ENCODE measurements at places on chromosomes 13 and 19. TPM values are rescaled to one million over a fixed set of nuclear protein-coding genes. Genes with fewer than 3 reads are reported as not detected.

DNA sequence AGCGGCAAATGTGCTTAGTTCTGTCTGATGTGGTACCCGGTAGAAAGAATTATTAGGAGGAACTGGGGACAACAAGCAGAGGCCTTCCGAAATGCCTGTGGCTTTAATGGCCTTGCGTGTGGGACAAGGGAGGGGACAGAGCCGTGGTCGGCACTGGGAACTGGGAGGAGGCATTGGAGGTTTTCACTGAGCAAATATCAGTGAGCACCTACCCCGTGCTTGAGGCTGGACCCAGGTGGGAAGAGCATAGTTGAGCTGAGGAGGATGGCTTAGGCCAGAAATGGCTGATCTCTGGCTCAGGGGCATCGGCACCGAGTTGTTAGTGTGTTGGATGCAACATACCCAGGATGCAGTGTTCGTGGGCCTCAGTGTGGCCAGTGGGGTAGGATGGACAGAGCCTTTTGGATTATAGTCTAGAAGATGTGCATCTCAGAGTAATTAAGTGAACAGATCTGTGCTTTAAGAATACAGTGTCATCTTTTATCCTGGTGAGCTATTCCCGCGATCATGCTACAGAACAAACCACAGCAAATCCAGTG, 201.3 kb downstream of the TEX29 start:
- H3K4me3 ChIP-seq: no peak overlapping the region
- H3K36me3 ChIP-seq: no peaks in the 10 kb centered on the region
- H3K27me3 ChIP-seq: no peaks in the 10 kb centered on the region
- DNase-seq: no peak
- no peaks in the 10 kb centered on the region for H3K4me1 ChIP-seq

GRCh38 chr19:1429750-1430149, 8.4 kb upstream of the RPS15 start:
- no peaks in the 10 kb centered on the region for H3K27me3 ChIP-seq
- H3K4me3 ChIP-seq: no peak overlapping the region
- H3K27ac ChIP-seq: peak overlapping the region; percentile 57
- DNase-seq: no peak

- no peaks in the 10 kb centered on the region for H3K36me3 ChIP-seq
- H3K4me3 ChIP-seq: no peak overlapping the region
- DNase-seq: no peak
- no peak overlapping the region for H3K27ac ChIP-seq
- H3K4me1 ChIP-seq: peaks cover 10% of the 10 kb centered on the region
- H3K27me3 ChIP-seq: peaks cover 2% of the 10 kb centered on the region
Observed at GRCh38 chr13:25738342-25739196, 313.2 kb downstream of the SHISA2 start.

ZNF583 gene
- total RNA-seq: 5.8 TPM

- H3K36me3 ChIP-seq: no peaks in the 10 kb centered on the region
- DNase-seq: no peak
- no peak overlapping the region for H3K4me3 ChIP-seq
- H3K27ac ChIP-seq: peak overlapping the region; percentile 19
- H3K27me3 ChIP-seq: no peaks in the 10 kb centered on the region
Observed at GRCh38 chr19:38281811-38282566, 17.6 kb downstream of the SPINT2 start.

DNA sequence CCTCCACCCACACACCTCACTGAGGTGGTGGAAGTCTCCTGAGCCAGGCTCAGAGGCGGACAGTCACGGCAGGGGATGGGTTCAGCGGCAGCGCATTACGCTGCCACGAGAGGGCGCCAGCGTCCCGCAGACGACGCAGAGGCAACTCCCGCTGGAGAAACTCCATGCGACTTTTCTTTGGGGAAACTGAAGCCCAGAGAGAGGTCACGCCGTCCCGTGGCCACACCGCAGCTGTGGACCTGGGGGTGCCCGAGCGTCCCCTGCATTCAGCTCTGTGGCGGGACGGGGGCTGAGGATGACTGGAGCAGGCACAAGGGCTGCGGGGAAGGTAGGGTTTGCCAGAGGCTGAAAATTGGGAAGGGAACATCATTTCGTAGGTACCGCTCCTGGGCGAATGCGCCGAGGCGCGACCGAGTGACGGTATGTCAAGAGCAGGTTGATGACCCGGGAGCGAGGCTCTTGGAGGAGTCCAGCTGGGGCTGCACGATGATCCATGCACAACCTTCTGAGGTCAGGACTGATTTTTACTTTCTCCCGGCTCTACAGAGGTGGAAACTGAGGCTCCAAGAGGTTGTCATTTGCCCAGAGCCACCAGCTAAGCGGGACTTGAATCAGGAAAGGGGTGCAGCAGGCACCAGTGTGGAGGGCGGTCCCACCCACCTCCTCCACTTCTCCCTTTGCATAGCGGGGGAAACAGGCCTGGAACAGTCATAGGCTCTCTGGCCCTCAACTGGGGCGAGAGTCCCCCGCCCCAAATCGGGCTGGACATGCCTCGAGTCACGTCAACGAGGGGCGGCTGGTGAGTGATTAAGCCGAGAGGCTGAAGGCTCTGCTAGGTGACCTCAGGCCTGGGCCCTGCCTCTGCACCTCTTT, 690 bp upstream of the ARRDC2 start:
- peak overlapping the region; percentile 84 for H3K27ac ChIP-seq
- peak overlapping the region; percentile 74 for H3K4me3 ChIP-seq
- peaks cover 46% of the 10 kb centered on the region for H3K4me1 ChIP-seq
- H3K36me3 ChIP-seq: peaks cover 41% of the 10 kb centered on the region
- peak; percentile 79 for DNase-seq
- no peaks in the 10 kb centered on the region for H3K27me3 ChIP-seq

DNA sequence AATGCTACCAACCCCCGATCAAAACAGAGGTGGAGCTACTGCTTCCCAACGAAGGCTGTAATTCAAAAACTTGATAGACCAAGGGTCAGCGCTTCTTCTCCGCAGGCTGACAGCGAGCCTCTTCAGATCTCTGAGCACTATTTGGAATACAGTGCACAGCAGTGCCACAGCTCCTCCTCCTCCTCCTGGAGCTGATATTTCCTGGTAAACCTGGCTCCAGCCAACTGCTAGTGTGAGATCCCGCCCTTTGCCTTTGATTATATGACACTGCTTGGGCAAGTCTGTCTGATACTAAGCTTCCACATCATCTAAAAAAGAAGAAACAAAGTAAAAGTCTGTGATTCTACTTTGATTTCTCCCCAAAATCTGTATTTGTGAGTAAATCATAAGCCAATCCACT, 710.5 kb downstream of the DACH1 start:
- DNase-seq: no peak
- no peaks in the 10 kb centered on the region for H3K4me1 ChIP-seq
- no peak overlapping the region for H3K4me3 ChIP-seq
- H3K27ac ChIP-seq: no peak overlapping the region
- no peaks in the 10 kb centered on the region for H3K36me3 ChIP-seq

GRCh38 chr19:5018224-5019015, 49.5 kb downstream of the KDM4B start:
- peaks cover 8% of the 10 kb centered on the region for H3K4me1 ChIP-seq
- H3K27ac ChIP-seq: peak overlapping the region; percentile 31
- H3K4me3 ChIP-seq: no peak overlapping the region
- H3K36me3 ChIP-seq: peaks cover 3% of the 10 kb centered on the region
- DNase-seq: no peak

DNA sequence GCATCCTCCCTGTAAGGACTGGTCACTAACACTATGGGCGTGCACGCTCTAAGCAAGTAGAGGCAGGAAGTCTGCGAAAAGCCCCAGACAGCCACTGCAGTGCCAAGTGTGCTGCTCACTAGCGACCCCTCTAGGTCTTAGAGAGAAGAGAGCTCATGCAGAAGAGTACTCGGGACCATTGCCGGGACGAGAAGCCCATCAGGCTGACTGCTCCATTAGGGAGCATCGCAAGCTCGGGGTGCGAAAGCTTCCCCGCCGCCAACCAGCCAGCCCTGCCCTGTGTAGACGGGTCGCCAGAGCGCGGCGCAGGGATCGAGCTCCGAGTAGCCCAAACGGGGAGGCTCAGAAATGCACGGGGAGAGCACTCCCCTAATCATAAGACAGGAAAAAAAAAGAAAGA, 16.6 kb downstream of the POU4F1 start:
- no peak overlapping the region for H3K4me3 ChIP-seq
- peaks cover 3% of the 10 kb centered on the region for H3K4me1 ChIP-seq
- no peaks in the 10 kb centered on the region for H3K36me3 ChIP-seq
- DNase-seq: no peak
- no peak overlapping the region for H3K27ac ChIP-seq
- H3K27me3 ChIP-seq: peaks cover 66% of the 10 kb centered on the region

N4BP2L1 gene
- total RNA-seq: 30.4 TPM

DNA sequence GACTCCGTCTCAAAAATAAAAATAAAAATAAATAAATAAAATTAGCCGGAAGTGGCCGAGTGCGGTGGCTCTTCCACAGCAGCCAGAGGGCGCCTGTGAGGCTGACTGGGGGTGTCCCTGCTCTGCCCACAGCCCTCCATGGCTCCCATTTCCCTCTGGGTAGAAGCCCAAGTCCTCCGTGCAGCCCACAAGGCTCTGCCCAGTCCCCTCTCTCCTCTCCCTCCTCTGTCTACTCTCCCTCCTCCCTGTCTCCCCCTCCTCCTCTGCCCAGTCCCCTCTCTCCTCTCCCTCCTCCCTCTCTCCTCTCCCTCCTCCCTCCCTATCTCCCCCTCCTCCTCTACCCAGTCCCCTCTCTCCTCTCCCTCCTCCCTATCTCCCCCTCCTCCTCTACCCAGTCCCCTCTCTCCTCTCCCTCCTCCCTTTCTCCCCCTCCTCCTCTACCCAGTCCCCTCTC, 20.4 kb downstream of the MISP start:
- H3K4me1 ChIP-seq: peaks cover 2% of the 10 kb centered on the region
- H3K4me3 ChIP-seq: no peak overlapping the region
- peaks cover 2% of the 10 kb centered on the region for H3K27me3 ChIP-seq
- no peak overlapping the region for H3K27ac ChIP-seq
- no peaks in the 10 kb centered on the region for H3K36me3 ChIP-seq
- peak; percentile 23 for DNase-seq

DNA sequence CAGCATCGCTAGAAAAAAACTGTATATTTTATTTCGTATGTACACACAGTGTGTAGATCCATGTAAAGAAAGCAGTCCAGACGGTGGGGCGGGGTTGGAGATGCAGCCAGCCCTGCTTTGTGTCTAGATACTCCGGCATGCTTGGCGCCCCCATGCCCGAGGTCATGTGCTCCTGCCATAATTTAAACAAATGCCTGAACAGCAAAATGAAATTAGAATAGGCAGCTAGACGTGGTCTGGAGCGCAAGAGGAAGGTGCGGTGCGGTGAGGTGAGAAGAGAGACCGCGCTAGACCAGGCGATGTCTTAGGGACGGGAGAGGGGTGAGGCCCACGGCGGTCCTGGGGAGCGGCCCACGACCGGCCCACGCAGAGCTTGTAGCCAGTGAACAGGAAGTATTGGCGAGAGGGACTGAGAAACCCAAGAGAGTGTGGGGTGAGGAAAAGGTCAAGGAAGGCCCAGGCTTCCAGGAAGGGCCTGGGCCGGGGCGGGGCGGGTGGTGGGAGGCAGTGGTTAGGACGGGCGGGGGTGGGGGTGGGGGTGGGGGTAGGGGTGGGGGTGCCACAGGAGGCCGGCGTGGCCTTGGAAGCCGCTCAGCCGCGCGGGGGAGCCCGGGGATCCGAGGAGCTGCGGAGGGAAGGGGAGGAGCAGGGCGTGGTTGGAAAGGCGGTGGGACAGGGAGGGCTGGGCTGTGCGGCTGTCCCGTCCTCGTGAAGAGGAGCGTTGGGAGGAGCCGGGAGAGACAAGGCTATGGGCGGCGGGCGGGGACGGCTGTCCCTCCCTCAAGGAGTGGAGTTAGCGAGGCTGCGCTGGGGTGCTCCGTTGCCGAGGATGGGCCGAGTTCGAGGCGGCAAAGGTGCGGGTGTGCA, 254.7 kb upstream of the SGCG start:
- peaks cover 5% of the 10 kb centered on the region for H3K4me1 ChIP-seq
- peaks cover 29% of the 10 kb centered on the region for H3K27me3 ChIP-seq
- DNase-seq: no peak
- H3K4me3 ChIP-seq: no peak overlapping the region
- no peaks in the 10 kb centered on the region for H3K36me3 ChIP-seq

MEF2B gene
- 3.4 TPM for total RNA-seq

ZNF723 gene
- not detected for total RNA-seq

- no peak overlapping the region for H3K4me3 ChIP-seq
- no peaks in the 10 kb centered on the region for H3K27me3 ChIP-seq
- H3K4me1 ChIP-seq: no peaks in the 10 kb centered on the region
- no peak overlapping the region for H3K27ac ChIP-seq
- peaks cover 16% of the 10 kb centered on the region for H3K36me3 ChIP-seq
Observed at GRCh38 chr19:10346509-10346908, 7.1 kb upstream of the ICAM3 start.

GRCh38 chr19:49094505-49095482, 9.5 kb downstream of the SNRNP70 start:
- no peak overlapping the region for H3K27ac ChIP-seq
- H3K4me3 ChIP-seq: no peak overlapping the region
- H3K27me3 ChIP-seq: no peaks in the 10 kb centered on the region
- peaks cover 50% of the 10 kb centered on the region for H3K36me3 ChIP-seq
- no peak for DNase-seq

GRCh38 chr13:108176685-108177274, 38.6 kb downstream of the LIG4 start:
- no peaks in the 10 kb centered on the region for H3K4me1 ChIP-seq
- peaks cover 5% of the 10 kb centered on the region for H3K27me3 ChIP-seq
- peak; percentile 54 for DNase-seq
- H3K36me3 ChIP-seq: no peaks in the 10 kb centered on the region
- H3K4me3 ChIP-seq: no peak overlapping the region

GRCh38 chr13:50214514-50214913, 199.3 kb downstream of the KCNRG start:
- no peaks in the 10 kb centered on the region for H3K4me1 ChIP-seq
- H3K4me3 ChIP-seq: no peak overlapping the region
- peaks cover 3% of the 10 kb centered on the region for H3K36me3 ChIP-seq
- peaks cover 21% of the 10 kb centered on the region for H3K27me3 ChIP-seq
- no peak overlapping the region for H3K27ac ChIP-seq
- no peak for DNase-seq

DNA sequence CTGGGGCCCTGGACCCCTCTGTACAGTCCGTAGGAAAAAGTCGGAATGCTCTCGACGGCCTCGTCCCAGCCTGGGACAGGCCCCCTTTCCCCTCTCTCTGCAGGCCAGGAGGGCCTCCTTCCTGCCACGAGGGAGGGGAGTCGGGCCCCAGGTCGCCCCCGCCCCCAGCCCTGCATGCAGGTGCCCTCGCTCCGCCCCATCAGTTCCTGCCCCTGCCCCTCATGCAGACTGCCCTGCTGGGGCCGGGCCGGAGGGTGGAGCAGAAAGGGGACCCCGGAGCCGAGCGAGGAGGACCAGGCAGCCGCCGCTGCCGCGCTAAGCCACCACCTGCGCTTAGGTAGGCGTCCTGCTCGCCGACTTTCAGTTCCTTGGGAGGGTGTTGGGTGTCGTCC, 7.3 kb downstream of the LYL1 start:
- peaks cover 6% of the 10 kb centered on the region for H3K36me3 ChIP-seq
- H3K4me1 ChIP-seq: peaks cover 38% of the 10 kb centered on the region

GRCh38 chr19:873561-874041, 14.1 kb downstream of the CFD start:
- H3K4me1 ChIP-seq: peaks cover 14% of the 10 kb centered on the region
- H3K27me3 ChIP-seq: no peaks in the 10 kb centered on the region
- no peak overlapping the region for H3K27ac ChIP-seq
- H3K36me3 ChIP-seq: peaks cover 18% of the 10 kb centered on the region
- no peak overlapping the region for H3K4me3 ChIP-seq
- no peak for DNase-seq

KLC3 gene
- total RNA-seq: not detected
